Sigmoid colon (tissue), 7 donors: ENCODE measurements at places on chromosomes 11 and 22. TPM values are rescaled to one million over a fixed set of nuclear protein-coding genes. Genes with fewer than 3 reads are reported as not detected.
A peak's percentile ranks its signal among the peaks of the same experiment; 100 is the strongest.

GRCh38 chr22:20738394-20739089 lies 35.4 kb upstream of the SERPIND1 start:
- no peak for DNase-seq

GRCh38 chr22:45642986-45643385 lies 28.6 kb upstream of the ATXN10 start:
- no peak for DNase-seq

DNA sequence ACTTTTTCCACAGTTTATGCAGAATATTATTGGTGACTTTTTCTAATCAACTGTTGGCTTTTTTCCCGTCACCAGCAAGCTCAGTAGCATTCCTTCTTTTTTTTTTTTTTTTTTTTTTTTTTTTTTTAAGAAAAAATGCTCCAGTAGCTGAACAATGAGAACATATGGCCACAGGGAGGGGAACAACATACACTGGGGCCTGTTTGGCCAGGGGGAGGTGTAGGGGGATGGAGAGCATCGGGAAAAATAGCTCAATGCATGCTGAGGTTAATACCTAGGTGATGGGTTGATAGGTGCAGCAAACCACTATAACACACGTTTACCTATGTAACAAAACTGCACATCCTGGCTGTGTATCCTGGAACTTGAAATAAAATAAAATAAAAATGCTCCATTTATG lies 82.5 kb downstream of the ARHGAP42 start:
- DNase-seq: no peak

Gene OR51B2
- not detected for total RNA-seq

DNA sequence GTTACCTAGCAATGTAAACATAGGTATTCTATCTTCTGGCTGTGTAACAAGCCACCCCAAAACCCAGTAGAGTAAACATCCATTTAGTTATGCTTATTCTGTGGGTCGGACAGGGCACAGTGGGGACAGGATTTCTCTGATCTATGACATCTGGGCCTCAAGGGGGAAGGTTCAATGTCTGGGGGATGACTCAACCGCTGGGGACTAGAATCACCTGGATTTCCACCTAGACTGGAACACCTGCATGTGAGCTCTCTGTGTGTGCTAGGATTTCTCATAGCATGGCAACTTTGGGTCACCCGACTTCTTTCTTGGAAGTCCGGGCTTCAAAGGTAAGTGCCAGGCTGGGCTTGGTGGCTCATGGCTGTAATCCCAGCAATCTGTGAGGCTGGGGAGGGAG lies 36.5 kb upstream of the MICAL2 start:
- peak; percentile 34 for DNase-seq

DNA sequence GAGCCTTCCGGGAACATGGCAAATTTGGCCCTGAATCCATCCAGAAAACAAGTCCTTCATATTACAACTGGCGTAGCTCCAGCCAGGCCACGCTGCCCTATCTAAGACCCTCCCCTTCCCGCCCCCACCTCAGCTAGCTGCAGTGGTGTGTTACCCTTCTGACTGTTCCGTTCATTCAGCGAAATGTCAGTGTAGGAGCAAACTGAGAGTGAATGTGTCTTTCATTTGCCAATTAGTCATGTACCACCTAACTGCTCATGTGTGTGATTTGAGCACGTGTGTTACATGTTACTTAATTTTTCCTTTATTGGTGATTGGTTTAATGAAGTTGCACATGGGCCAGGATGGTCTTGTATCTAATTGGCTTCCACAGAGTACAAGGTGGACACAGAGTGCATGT lies 34.8 kb upstream of the POU2AF1 start:
- no peak for DNase-seq

GRCh38 chr11:36818410-36818809 lies 220.4 kb upstream of the RAG2 start:
- DNase-seq: no peak

Gene CDHR5
- total RNA-seq: not detected

DNA sequence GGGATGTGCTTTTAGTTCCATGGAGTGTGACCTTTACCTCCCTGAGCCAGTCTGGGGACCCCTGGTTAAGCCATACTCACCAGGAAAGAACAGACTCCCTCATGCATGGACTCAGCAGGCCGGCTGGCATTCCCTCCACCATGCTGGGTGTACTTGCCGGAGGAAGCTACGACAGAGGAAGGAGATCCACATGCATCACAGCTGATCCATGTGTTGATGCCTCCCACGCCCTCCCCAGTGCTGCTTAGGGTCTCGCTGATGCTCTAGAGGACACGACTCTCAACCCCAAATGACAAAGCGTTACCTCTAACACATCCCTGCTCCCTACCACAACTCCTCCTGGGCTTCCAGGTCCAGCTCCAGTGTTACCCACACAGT lies 39.8 kb downstream of the GAB4 start:
- no peak for DNase-seq

DNA sequence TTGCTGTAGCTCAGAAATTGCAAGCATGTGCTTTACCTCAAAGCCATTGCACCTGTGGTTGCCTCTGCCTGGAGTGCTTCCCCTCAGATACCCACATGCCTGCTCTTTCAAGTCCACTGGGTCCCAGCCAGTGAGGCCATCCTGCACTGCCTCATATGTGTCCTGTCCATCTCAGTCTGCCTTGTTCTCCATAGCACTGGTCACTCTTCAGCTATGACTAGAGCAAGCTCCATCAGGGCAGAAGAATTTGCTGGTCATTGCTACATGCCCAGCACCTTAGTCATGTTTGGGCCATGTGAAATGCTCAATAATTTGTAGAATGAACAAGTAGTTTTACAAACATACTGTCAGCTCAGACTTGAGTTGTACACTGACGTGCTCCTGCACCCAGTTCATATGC lies 64.4 kb upstream of the HORMAD2 start:
- DNase-seq: no peak

Gene CNTN5
- 0.16 TPM for total RNA-seq

Gene MAP6
- total RNA-seq: 10.7 TPM

- no peak for DNase-seq
These were observed 1.3 kb upstream of the OR56A3 start for GRCh38 chr11:5940748-5941147.

- no peak for DNase-seq
These were observed 47.3 kb downstream of the CCDC81 start for GRCh38 chr11:86421946-86422345.

DNA sequence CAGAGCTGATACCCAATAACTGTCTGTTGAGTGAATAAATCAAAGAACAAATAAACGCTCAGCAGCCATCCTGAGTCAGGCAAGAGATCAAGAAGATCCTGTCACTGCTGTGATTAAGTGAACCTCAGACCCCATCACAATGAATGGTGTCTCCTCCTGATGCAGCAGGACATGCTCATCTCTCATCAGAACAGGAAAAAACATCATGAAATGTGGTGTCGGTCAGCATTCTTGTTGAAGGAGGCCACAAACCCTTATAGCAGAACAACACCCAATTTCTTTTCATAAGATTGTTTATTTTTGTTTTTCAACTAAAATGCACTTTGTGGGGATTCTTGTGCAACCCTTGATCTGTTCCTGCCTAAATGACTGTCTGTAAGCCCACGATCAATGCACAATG lies 60.3 kb downstream of the SYTL2 start:
- no peak for DNase-seq

GRCh38 chr22:27746918-27747317 lies 54.6 kb downstream of the MN1 start:
- no peak for DNase-seq

Gene IGLL1
- not detected for total RNA-seq

DNA sequence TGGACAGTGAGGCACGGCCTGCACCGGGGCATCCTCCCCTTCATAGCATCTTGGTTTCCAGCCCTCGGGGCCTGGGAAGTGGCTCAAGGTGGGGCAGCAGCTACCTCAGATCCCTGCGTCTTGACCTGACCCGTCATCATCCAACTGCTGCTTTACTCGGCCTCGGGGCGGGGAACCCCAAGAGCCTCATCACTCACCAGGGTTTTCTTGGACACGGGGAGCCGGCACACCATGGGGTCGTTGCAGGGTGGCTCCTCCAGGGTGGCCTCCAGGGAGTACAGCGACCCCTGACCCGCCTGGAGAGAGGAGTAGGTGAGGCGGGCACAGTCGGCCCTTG lies 651 bp downstream of the CTSF start:
- no peak for DNase-seq

DNA sequence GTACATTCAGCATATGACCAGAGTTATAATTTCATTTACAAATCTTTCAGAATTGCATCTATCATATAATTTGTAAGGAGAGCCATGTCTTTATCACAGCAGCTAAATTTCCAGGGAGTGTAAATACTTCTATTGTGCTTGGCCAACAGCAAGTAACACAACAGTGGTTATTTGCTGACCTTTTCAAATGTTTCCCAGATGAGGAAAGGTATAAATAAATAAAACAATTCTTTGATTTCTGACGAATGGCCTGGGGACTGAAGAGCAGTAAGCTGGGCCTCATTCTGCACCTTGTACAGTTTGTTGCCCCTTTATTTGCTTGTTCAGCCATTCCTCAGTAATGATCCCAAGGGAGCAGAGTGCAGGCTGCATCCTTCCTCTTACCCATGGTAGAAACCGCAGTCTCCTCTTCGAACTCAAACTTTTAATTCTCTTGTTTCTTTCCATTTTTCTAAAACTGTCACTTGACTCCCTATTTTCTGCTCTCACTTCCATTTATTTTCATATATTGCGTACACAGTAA lies 132.8 kb downstream of the DDX10 start:
- no peak for DNase-seq

DNA sequence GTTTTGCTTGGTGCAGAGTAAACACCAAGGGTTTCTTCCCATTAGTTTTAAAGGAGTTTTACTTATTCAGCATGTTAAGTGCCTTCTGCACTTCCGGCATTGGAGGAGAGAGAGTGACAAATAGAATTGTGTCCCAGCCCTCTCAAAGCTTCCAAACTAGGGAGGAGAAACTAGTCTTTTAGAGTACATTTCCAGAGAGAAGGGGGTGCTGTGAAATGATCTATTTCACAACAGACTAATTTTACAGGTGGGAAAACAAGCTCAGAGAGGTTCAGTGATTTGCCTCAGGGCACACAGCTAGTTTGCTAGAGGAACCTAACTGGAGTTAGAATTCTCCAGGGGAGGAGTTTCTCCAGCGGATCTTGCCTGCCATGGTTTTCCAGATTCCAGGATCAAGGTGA lies 12.6 kb downstream of the MPST start:
- DNase-seq: no peak

- no peak for DNase-seq
These were observed 9.2 kb downstream of the RHBDD3 start for GRCh38 chr22:29258407-29259252.

DNA sequence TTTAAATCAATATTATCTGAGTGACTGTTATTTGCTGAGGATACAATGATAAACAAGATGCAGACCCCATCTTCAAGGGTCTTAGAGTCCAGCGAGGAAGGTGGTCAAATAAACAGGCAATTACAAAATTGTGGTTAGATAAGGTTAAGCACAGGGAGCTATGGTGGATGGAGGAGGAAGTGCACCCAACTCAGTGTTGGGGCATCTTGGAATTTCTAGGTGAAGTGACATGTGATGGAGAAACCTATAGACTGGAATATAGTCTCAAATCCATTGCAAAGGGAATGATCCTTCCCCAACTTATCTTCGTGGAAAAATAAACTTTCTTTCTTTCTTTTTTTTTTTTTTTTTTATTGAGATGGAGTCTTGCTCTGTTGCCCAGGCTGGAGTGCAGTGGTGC lies 3.4 kb upstream of the PTPRJ start:
- DNase-seq: no peak

Gene MUC6
- total RNA-seq: not detected

DNA sequence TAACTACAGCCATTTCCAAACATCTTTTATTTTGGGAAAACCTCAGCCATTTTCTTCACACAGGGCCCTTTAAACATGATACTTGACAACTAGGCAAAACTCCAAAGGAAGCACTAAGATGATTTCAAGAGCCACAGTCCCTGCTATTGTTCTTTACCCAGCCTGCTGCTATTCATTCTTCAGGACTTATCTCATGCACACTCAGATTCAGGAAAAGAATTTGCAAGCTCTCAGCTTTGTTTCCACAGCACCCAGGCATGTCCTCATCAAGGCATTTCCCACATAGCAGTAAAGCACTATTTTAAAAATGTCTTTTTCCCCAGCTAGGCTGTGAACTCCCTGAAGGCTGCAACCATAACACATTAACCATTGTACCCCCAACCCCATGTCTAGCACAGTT lies 609.3 kb upstream of the CCDC90B start:
- DNase-seq: no peak

- DNase-seq: no peak
These were observed 265.4 kb downstream of the CADM1 start for GRCh38 chr11:115238791-115239190.

DNA sequence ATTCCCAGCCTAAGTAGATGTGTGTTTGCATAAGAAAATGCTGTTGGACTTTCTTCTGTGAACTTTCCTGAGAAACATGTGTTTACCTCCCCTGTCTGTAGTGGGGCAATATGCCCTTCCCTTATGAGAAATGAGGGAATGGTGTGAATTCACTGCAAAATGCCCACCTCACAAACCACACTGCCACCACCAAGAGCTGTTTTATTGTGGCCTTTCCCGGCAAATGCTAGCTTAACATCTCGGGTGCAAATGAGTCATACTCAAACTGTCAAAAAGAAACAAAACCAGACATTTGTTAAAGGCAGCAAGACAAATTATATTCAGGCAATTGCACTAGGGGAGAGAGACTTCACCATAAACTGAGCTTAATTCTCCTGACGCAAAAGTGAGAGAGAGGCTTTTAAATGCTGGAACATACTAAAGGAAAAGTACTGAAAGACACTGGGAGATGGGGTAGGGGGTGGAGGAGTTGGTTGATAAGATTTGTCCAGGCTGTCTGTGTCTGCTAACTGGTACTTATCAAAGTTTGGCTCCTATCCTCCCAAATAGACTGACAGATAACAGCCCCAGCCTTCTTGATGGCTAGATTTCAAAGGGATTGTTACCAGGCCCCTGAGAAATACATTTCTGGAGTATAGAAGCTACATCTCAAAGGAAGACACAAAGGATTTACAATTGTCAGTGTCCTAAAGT lies 70.9 kb upstream of the OR5AK2 start:
- no peak for DNase-seq

- DNase-seq: no peak
These were observed 1.1 kb upstream of the RASSF10 start for GRCh38 chr11:13008061-13008435.

- DNase-seq: no peak
These were observed 56.1 kb upstream of the FADD start for GRCh38 chr11:70146895-70147520.

GRCh38 chr22:39526736-39527171 lies 5.8 kb downstream of the RPS19BP1 start:
- DNase-seq: no peak

- DNase-seq: no peak
These were observed 30.3 kb upstream of the PISD start for GRCh38 chr22:31692186-31692886.

Gene NRXN2
- 6.8 TPM for total RNA-seq

GRCh38 chr11:119282495-119282894 lies 34.4 kb downstream of the MCAM start:
- no peak for DNase-seq
